ENCODE measurements at places on chromosomes 1 and 21.

DNA sequence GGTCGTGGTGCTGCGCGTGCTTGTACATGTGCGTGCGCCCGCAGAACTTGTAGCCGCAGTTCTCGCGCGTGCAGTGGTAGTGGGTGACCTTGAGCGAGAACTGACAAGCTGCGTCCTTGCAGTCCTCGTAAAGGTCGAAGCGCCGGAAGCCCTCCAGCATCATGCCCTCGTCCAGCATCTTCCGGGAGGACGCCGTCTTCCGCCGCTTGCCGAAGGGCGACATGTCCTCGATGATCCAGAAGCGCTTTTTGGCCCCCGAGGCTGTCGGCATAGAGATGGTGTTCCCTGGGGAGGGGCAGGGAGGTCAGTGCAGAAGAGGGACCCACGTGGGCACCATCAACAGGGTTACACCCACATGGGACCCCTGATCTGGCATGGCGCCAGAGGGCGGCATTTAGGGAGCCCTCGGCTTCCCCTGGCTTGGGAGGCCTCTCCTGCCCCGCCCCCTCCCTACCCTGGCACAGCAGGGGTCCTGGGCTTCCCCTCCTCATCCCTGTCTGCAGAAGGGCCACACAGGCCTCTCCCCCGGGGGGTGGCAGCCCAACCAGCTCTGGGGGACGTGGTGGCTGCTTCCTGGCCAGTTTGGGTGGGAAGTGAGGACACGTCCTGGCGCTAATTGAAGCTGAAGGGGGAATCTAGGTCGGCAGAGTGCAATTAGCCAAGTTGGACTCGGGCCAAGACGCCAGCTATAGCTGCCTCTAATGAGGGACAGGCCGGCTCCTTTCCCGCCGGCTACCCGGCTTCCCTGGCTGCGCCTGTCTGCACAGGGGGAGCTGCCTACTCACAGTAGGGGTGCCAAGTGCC, 156.5 kb downstream of the CASZ1 start:
- no peaks in the 10 kb centered on the region for H3K4me1 ChIP-seq
- DNase-seq = no peak
- H3K27me3 ChIP-seq = no peaks in the 10 kb centered on the region

GRCh38 chr1:247182994-247183393, 11.2 kb upstream of the ZNF124 start:
- H3K27me3 ChIP-seq = no peaks in the 10 kb centered on the region
- H3K27ac ChIP-seq = no peak overlapping the region
- DNase-seq = no peak
- H3K4me3 ChIP-seq = no peak overlapping the region
- no peaks in the 10 kb centered on the region for H3K4me1 ChIP-seq

DNA sequence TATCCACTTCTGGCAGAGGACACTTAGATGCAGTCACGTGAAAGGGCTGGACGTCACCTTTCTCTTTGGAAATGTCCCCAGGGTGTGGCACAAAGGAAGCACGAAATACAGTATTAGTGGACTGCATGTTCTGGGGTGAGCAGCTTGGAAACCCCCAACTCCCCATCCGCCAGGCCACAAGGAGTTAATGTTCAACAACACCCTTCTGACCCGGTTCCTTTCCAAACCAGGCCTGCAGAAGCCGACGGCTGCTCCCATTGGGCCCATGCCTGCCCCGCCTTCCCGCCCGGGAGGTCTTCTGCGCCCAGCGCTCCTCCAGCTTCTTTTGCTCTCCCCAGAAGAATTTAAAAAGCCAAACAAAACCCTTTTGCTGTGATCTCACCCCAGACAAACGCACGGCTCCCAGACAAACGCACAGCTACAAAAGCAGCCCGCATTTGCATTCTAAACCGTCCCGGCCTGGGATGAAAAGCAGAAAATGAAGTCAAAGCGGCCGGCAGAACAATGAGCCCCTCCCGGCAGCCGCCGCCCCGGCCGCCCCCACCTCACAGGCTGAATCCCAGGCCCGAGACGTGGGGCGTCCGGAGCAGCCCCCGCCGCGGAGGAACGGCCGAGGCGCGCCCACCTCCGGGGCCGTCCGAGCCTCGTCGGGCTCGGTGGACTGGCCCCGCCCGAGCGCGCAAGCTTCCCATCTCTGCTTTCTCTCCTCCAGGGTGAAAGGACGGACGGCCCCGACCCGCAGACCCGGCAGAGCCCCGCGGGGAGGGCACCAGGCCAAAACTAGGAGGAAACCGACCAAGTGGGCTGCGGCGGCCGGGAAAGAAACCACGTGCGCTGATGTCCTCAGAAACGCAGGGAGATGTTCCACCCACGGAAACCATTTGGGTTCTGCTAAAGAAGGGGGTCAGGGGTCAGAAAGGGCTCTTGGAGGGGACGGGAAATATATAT, 101.9 kb downstream of the PLPP3 start:
- H3K36me3 ChIP-seq = no peaks in the 10 kb centered on the region
- H3K4me3 ChIP-seq = no peak overlapping the region
- DNase-seq = no peak
- H3K27ac ChIP-seq = no peak overlapping the region
- no peaks in the 10 kb centered on the region for H3K27me3 ChIP-seq

GRCh38 chr1:24928689-24929397, 1.2 kb downstream of the RUNX3 start:
- peaks cover 10% of the 10 kb centered on the region for H3K4me1 ChIP-seq
- DNase-seq = no peak
- H3K27me3 ChIP-seq = no peaks in the 10 kb centered on the region
- H3K4me3 ChIP-seq = peak overlapping the region; percentile 74
- H3K27ac ChIP-seq = peak overlapping the region; percentile 82

DNA sequence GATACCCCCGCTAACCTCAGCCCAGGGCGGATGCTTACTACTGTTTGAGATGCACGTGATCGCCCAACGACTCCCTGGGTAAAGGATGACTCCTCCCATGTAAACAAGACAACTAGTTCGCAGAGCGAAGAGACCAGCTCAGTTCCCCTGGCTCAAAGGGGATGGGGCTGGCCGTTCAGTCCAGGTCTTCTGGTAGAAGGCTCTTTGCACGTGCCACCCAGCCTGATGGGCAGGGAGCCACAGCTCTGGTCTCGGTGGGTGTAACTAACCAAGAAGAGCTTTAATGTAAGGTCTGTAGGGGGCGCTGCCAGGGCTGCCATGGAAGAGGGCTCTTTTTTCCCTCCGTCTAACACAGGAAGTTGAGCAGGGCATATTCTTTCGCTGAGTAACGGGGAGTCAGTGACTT, 49.4 kb upstream of the PARP1 start:
- H3K27ac ChIP-seq = no peak overlapping the region
- H3K36me3 ChIP-seq = no peaks in the 10 kb centered on the region
- H3K4me3 ChIP-seq = no peak overlapping the region
- no peaks in the 10 kb centered on the region for H3K4me1 ChIP-seq

DNA sequence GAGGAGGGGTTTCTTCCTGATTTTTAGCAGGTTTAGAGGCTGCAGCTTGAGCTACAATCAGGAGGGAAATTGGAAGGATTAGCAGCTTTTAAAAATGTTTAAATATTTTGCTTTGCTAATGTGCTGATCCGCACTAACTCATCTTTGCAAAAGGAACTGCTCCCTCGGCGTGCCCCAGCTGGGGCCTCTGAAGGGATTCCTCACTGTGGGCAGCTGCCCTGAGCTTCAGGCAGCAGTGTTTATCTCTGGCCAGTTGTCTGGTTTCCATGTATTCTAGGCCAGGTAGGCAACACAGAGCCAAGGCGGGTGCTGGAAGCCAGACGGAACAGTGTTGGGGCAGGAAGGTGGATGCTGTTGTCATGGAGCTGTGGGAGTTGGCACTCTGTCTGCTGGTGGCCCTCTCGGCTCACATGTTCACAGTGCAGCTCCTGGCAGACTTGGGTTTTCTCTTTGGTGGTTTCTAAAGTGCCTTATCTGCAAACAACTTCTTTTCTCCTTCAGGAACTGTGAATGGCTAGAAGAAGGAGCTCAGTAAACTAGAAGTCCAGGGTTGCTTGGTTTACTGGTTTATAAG, 18.9 kb downstream of the NECAP2 start:
- DNase-seq = no peak
- H3K4me1 ChIP-seq = no peaks in the 10 kb centered on the region
- no peak overlapping the region for H3K4me3 ChIP-seq

- peak; percentile 40 for DNase-seq
- H3K36me3 ChIP-seq = no peaks in the 10 kb centered on the region
- H3K4me1 ChIP-seq = peaks cover 22% of the 10 kb centered on the region
- H3K27ac ChIP-seq = no peak overlapping the region
- H3K4me3 ChIP-seq = no peak overlapping the region
Observed at GRCh38 chr1:214584805-214585766, 17.9 kb upstream of the CENPF start.

DNA sequence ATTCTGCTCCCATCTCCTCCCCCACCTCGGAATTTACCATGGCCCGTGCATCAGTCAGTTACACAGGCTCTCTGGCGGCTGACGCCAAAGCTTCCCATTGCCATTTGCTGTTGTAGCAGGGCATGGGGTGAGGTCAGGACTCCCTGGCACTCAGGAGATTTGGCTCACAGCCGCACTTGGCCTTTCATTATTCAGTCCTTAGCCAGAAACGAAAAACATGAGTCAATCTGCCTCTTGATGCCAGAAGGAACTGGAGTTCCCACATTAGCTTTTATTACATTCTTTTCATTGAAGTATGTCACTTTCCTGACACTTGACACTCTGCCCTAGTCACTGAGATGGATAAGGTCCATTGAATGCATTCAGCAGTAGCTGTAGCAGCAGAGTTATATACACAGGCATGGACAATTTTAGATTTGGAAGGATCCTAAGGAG, 260.6 kb downstream of the CACNA1E start:
- no peaks in the 10 kb centered on the region for H3K36me3 ChIP-seq
- H3K27ac ChIP-seq = no peak overlapping the region
- no peak for DNase-seq
- H3K4me3 ChIP-seq = no peak overlapping the region

- no peaks in the 10 kb centered on the region for H3K27me3 ChIP-seq
- H3K4me3 ChIP-seq = no peak overlapping the region
- H3K27ac ChIP-seq = no peak overlapping the region
- DNase-seq = no peak
- no peaks in the 10 kb centered on the region for H3K36me3 ChIP-seq
Observed at GRCh38 chr1:228940926-228941325, 205.6 kb downstream of the RHOU start.

- H3K4me1 ChIP-seq = no peaks in the 10 kb centered on the region
- no peak for DNase-seq
- no peaks in the 10 kb centered on the region for H3K36me3 ChIP-seq
- no peak overlapping the region for H3K27ac ChIP-seq
- no peak overlapping the region for H3K4me3 ChIP-seq
Observed at GRCh38 chr1:224759681-224760091, 143.6 kb downstream of the CNIH3 start.
